ENCODE measurements at places on chromosomes 2 and 18.

- no peak for DNase-seq
These were observed 17.1 kb downstream of the PKP4 start for GRCh38 chr2:158473719-158474392.

DNA sequence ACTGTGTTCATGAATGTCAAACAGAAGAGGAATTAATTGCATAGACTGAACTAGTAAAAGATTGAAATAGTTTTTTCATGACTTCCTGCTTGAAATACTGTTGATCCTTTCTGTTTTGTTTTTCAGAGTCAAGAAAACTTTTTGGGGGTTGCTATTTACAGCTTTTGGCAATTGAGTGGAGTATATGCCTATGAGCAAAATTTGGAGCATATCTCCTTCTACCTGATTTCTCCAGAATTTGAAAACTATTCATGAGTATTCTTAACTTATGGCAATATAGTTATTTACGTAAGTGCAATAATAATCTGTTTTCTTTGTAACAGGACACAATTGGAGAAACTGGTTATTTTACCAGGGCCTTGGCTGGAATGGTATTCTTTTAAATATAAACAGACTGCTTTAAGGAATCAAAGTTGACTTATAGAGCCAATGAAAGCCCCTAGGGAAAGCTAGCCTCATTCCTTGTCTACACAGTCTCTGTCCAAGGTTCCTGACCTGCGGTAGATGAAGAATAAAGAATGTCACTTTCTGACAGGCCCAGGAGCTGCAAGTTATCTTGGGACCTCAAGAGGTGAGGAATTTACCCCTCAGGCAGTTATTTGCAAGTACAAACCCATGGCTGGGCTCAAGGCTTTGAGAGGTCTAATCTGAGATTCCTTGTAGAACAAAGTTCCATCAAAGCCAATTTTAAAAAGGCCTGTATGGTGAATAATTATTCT is 193.5 kb upstream of the NDUFV2 start:
- no peak for DNase-seq

DNA sequence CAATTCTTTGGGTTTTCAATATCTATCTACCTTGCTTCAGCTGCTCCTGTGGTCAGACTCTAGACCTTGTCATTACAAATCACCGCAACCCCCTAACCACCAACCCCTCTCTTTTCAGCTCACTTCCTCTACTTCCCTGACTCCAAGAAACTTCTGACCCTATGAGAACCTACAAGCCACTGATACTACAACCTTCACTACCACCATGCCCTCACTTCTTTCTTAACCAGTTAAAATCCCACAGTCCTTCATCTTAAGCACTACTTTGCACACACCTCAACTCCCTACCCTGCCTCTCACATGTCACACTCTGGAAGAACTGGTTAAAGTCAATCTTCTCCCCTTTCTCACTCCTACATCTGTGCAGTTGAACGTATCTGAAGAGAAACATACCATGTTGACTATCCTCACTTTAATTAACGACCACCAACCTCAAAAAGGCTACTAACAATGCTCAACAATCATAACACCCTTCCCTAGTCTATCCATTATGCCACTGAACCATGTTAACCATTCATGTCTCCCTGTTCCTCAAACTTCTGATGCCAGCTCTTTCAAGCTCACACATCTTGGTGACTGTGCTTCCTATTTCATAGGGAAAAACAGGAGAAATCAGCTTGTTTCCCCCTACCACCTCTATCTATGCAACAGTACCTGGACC is 12.6 kb downstream of the EIF2AK3 start:
- no peak for DNase-seq

- DNase-seq: no peak
These were observed 62.6 kb upstream of the FN1 start for GRCh38 chr2:215498431-215498830.

DNA sequence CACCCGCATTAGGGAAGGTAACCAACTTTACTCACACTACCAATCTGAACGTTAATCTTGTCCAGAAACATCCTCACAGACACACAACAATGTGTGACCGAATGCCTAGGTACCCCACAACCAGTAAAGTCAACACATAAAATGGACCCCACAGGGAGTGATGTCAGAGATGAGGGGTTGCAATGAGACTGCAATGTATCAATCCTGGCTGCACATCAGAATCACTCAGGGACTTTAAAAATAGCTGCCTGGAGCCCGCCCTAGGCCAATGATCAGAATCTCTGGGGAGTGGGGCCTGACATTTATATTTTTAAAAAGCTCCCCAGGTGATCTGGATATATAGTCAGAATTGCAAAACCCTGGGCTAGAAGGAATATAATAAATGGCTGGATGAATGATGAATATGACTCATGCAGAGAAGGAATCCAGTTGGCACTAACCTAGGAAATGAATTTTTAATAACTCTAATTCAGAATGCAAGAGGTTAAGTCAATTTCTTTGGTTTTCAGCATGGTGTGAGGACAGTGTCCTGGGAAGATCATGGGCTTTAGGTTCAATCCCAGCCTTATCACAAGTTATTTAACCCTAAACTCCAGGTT is 92.8 kb downstream of the COLEC12 start:
- DNase-seq: no peak
